ENCODE measurements at places on chromosomes 3 and 15.

DNA sequence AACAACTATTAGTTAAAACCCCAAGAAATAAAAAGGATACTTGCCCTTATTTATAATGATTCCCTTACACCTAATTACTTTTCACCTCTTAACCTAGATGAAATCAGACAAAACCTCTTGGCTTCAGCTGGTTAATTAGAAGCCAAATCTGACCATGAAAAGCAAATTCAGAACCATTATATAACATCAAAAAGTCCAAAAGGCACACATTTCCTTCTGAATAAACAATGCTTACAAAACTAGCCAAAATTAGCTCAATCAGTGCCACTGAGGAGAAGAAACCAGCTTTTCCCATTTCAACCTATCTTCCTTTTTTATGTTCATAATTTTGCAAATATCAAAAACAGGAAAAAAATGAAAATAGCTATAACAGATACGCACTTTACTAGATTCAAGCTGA lies 3.2 kb downstream of the EHHADH start:
- DNase-seq: no peak

DNA sequence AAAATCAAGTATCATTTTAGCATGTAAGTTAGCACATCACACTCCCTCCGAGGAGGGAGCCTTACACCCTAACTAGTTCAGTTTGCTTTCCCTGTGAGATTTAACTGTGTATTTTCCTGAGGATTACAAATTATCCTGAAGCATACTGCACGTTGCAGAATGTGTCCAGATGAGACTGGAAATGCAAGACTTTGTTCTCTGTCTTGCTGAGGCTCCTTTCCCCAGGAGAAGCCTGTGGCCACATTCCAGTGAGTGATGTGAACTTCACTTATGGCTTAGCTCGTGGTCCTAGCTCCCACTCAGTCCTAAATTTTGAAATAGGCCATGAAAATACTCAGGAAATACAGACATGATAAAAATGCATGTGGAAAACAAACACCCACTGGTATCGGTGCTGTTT lies 23.7 kb downstream of the PDZRN3 start:
- no peak for DNase-seq

- no peak for DNase-seq
These were observed 35.0 kb upstream of the HES1 start for GRCh38 chr3:194100856-194101390.

DNA sequence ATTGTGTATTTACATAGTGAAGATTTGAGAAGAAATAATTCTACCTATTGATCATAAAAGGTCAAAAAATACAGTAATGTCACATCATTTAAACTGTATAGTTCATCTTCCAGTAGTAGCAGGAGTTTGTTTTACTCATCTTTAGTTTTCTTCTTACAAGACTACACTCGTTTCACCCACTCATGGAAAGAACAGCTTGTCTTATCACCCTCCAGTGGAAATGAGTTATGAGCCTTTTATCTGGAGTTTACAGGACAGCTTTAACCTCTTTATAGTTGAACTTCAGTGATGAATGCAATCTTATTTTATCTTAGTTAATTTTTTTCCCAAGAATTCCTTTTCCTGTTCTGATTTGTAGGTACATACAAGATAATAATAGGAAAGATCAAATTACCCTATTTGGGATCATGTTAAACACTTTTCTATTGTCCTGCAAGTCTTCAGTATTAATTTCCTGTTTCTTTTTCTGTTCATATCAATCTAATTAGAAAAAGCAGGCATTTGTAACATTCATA lies 36.8 kb downstream of the RBMS3 start:
- DNase-seq: no peak

DNA sequence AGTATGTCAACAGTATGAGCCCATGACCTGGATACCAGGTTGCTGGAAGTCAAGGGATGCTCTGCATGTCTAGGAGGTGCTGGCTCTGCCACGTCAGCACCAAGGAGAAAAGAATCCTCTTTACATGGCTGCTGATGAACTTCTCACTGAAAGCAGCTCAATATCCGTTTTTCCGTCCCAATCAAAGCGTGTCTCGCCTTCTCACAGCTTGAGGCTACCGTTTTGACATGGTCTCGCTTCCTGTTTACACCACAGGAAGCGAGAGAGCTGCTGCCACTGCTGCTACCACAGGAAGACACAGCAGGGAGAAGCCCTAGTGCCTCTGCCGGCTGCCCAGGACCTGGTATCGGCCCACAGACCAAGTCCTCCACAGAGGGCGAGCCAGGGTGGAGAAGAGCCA lies 27.3 kb downstream of the STARD5 start:
- no peak for DNase-seq

DNA sequence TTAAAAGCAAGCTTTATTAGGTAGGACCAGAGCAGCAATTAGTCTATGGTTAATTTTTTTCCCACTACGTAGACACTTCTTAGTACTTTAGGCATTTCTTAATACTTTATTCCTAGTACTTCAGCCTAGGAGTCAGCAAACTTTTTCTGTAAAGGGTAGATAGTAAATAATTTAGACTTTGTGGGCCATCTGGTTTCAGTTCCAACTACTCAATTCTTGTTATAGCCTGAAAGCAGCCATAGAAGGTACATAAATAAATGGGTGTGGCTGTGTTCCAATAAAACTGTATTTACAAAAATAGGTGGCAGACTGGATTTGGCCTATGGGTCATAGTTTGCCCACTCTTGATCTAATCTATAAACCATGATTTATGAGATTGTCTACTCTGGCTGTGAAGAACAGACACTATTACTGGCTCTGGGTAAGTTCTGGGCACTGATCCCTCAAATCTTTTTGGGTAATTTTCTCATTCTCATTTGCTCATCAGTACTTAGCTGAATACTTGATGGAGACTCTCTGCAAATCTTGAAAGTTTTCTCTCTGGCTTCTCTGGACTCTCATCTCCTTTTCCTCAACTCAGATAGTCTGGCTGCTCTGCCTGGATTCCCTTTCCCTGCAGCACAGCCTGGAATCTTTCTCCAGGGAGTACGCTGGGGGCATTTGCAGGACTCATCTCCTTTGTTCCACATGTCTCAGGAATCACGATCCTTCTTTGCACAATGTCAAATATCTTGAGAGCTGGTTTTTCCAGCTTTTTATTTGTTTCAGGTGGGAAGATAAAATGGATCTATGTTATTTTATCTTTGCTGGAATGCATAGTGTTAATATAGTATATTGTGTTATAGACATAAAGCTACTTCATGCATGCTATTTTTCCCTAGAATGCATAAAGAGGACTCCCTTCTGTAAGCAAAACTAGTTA lies 524.8 kb upstream of the TBL1XR1 start:
- DNase-seq: no peak

DNA sequence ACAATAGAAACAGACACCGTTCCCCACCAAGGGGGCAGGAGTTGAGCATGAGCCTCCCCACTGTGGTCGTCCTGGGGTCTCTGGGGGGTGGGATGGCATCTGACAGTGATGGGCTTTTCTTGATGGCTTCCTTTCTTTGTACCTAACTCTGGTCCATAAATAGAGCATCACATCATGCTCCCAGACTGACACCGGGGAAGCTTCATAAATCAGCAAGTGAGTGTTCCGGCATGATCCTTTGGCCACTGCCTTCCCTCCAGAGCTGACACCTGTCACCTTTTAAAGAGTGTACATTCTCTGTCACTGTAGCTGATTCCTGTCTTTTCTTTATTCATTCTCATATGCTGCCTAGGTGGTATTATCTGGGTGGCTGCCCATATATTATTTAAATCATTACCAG lies 129.9 kb downstream of the ROBO2 start:
- no peak for DNase-seq

DNA sequence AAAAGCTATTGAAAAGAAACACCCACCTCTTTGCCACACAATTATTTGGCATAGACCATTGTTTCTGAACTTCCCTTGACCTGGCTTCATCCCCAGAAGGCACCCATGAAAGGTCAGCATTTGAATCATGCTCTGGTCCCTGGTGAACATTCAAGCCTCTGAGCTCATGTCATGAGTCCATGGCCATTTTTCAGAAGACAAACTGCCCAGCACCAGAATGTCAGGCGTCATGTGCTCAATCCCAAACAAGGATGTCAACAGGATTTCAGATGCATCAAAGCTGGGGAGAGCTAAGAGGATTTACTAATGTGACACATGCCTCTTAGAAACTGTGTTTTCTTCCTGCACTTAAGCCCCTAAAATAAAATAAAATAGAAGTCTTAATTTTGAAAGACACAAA lies 41.3 kb downstream of the TMED3 start:
- no peak for DNase-seq

DNA sequence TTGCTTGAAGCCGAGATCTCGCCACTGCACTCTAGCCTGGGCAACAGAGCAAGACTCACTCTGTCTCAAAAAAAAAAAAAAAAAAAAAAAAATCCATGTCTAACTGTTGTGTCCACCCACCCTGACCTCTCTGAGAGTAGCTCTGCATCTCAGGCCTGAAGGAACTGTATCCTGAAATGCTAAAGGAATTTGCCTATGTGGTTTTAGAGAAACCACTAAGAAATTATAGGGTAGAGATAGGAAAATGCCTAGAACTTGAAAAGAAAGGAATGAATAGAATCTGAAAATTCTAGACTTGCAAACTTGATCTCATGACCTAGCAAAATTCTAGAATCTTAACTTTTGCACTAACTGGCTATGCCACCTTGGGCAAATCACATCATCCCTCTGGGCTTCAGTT lies 217.5 kb upstream of the ROPN1 start:
- no peak for DNase-seq

DNA sequence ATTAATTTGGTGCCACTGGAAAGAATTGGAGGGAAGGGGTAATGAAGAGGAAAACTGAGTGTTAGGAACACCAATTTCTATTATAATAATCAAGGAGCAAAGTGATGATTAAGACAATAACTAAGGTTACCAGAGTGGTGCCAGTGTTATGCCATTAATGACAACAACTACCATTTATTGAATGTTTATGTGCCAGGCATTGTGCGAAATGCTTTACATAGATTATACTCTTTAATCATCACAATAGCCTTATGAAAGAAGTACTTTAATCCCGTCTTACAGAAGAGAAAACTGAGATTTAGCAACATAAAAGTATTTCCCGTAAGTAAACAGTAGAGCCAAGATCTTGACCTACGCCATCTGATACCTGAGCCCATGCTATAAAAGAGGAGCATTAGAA lies 187.2 kb upstream of the NR2E3 start:
- DNase-seq: no peak

DNA sequence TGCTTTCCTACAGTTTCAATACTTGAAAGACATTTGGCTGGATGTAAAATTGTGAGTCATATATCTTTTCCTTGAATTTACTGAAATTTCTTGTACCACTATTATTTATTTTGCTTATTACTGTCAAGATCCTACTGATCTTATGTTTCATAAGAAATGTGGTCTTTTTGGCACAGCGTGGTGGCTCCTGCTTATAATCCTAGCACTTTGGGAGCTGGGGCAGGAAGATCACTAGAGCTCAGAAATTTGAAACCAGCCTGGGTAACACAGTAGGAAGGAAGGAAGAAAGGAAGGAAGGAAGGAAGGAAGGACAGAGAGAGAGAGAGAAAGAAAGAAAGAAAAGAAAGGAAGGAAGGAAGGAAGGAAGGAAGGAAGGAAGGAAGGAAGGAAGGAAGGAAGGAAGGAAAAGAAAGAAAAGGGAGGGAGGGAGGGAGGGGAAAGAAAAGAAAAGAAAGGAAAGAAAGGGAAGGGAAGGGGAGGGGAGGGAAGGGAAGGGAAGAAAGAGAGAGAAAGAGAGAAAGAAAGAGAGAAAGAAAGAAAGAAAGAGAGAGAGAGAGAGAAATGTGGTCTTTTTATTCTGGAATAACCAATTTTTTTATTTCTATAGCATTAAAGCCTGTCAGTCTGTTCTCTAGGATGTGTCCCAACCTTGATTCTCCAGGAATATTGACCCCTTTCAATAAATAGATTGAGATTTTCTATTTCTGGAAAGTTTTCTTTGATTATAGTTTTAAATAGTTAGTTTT lies 572.0 kb upstream of the TGFBR2 start:
- DNase-seq: no peak

- DNase-seq: no peak
These were observed 56.0 kb upstream of the SNRPN start for GRCh38 chr15:24898715-24899272.

DNA sequence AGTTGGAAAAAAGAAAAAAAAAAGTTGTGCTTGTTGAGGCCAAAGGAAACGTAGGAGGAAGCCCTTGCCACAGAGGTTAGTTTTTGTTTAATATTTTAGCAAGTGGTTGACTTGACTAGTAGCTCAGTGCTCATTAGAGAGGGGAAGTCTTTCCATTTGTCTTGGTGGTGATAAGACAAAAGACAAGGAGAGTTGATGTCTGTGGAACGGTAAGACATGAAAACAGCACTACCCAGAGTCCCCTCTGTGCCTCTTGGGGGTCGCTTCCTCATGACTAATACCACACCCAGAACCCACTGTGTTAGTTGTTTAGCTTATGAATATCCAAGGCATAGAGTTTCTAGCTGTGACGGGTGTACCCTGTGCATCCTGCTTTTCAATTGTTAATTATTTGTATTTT lies 211.4 kb downstream of the ITPR1 start:
- no peak for DNase-seq

- DNase-seq: no peak
These were observed 40.9 kb downstream of the ONECUT1 start for GRCh38 chr15:52749258-52749657.

DNA sequence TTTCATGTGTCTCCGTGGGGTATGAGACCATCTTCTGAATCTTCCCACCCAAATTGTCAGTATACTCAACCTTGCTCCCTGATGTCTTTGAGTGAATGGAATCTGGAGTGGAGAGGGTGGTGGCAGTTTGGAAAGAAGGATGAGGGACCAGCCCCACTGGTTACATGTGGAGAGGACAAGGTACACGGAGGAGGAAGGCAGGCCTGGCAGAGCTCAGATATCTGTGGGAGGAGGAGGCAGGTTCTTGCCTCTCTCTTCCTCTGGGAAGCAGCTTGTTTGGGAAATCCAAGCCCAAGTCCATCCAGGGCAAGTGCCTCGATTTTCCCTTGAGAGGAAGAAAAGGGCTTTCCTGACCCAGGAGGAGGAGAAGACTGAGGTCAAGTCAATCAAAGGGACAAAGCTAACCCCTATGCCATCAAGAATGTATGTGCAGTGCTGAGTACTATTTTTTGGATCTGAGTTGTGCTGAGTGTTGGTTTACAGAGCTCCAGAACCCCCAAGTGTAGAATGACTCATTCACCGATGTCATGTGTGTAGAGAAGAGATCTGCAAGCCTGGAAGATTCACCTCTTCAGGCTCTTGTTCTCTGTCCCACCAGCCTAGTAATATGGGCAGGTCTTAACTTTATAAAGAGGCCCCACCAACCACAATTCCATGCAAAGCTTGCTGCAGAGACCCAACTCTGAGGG lies 19.8 kb upstream of the LOXL1 start:
- DNase-seq: no peak

- no peak for DNase-seq
These were observed 29.1 kb upstream of the IREB2 start for GRCh38 chr15:78408961-78409360.

Measured in tibial nerve (tissue), 4 donors.